MG63 (cell line): ENCODE measurements at places on chromosomes 4 and X. TPM values are rescaled to one million over a fixed set of nuclear protein-coding genes. Genes with fewer than 3 reads are reported as not detected.

DNA sequence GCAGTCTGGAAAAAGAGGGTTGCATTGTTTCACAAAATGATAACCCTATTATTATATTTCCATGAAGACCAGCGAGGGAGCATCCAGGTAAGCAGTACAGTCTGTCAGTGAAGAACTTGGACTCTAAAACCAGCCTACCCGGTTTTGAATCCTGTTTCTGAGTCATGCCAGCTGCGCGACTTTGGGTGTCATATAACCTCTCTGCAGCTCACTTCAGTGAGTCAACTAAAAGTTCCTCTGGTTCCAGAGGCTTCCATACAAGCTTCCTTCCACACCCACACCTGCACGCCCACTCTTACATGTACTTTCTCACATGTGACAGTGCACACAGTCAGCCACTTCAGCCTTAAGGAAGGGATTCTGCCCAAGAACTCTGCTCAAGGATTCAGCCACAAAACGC lies 49.8 kb upstream of the PRPS2 start:
- no peak for DNase-seq

DNA sequence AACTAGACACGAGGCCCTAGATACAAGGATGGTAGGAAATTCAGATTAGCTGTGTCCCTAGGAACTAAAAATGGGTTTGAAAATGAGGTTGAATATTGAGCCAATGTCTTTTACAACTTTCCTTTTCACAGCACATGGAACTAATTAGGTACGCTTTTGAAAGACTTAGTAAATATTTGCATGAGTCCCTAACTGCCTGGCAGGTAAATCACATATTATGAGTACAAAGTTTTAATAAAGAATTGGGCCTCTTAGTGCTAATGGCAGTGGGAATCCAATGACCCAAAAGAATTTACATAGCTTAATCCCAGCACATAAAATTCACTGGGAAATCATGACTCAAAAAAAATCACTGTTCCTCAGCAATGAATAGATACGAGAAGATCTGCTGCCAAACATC lies 16.8 kb downstream of the MUC7 start:
- DNase-seq = no peak

The IKBKG gene
- total RNA-seq = 18.5 and 31.4 TPM in 2 replicates

The HPGDS gene
- not detected in 2 replicates for total RNA-seq

The TLR1 gene
- total RNA-seq = 0.07 TPM in 1 of 2 replicates, not detected in the other

GRCh38 chr4:169604903-169605331 lies 7.5 kb downstream of the NEK1 start:
- no peak for DNase-seq

DNA sequence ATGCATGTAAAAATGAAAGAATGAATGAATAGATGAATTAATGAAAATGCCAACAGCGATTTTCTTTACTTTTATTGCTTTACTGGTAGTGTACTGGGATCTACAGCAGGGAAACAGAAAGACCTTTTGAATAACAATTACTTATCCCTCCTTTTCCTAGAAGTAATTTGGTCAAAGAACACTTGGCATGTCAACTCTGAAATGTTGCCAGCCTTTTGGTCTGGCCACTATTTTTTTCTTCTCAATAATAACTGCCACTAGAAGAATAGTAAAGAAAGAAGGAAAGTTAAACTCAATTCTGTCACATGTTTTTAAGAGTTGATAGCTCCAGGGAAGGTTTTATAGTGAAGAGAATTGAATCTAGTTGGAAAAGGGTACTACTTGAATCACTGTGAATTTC lies 52.9 kb downstream of the EPHA5 start:
- DNase-seq = no peak

DNA sequence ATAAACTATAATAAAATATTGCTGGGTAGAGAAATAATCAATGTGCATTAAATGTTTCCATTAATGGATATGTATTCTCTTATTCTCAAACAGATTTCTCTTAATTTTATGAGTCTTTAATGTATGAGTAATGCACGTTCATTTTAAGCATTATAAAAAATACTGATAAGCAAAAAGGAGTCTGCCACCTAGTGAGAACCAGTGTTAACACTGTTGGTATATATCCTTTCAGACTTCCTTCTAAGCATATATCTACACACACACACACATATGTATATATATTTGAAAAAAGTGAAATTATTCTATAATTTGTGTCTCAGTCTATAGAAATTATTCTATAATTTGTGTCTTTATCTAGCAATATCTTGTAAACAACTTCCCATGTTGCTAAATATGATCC lies 49.9 kb upstream of the MTMR1 start:
- DNase-seq = no peak

DNA sequence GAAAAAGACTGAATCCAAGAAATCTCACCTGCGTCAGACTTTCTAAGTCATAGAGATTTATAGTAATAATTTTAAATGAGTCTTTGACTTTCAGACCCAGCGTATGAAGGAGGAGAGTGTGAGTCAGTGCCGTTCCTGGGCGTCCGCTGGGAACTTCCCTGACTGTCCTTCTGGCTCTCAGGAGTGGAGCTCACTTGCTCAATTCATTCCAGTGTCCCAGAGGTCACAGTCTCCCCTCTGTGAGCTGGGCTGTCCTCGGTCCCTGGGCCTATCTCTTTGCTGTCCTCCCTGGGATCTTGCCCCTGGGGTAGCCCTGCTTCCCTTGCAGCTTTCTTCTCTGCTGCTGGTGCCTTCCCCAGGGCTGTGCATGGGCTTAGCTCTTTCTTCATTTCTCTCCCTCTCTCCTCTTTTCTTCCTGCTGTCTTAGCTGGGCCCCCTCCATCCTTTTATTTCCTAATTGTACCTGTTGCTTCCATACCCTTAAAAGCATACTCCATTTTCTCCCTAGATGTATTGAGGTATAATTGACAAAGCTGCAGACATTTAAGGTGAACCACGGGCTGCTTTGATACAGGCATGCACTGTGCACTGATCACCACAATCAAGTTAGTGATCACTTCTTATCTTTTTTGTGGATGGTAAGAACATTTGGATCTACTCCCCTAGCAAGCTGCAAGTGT lies 11.6 kb downstream of the SORBS2 start:
- no peak for DNase-seq

DNA sequence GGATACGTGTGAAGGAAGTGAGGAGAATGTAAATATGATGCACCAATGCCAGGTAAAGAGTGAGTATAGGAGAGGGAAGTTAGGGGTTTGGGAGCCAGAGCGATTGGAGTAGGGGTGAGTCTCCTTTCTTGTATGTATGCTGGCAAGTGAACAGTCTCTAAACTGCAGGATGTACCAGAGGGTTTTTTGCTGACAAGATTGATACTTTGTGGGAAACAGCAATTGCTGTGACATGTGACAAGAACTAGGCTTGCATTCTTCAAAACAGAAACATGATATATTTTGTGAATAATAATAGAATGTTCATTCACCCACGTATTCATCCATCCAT lies 706 bp downstream of the CHIC1 start:
- DNase-seq = no peak

- DNase-seq = no peak
Observed at GRCh38 chr4:35038079-35038805, 1206.1 kb downstream of the ARAP2 start.

DNA sequence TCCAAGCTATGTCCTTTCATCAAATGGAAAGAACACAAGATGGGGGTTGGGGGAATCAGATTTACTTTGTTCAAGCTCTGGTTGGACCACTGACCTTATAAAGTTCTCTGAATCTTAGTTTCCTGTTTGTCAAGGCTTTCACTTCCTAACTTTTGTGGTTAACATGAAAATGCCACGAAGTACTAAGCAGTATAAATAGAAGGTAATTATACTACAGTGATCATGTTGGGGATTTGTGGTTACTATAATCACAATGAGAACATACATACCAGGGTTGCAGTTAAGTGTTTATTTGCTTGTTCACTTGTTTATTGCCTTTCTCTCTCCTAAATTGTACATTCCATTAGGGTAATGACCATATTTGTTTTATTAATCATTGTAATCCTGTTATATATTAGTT lies 53.2 kb downstream of the SPRY1 start:
- DNase-seq = no peak

DNA sequence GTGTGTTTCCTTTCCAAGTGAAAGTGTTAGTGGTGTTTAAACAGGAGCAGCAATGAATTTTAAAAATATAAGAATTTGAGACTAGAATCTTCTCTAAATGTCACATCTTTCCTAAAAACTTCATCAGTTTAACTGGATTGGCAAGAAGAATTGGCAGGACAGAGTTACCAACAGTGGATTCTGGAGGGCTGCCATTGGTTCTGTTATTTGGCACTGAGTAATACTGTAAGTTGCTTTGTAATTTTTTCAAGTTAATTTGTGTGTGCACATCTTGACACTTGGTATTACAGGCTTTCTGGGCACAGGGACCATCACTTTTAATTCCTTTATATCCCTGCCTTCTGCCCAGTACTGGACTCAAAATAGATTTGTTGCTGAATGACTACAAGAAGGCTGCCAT lies 4.5 kb upstream of the GPRIN3 start:
- no peak for DNase-seq

- DNase-seq = no peak
Observed at GRCh38 chr4:174135936-174136406, 147.5 kb downstream of the FBXO8 start.

DNA sequence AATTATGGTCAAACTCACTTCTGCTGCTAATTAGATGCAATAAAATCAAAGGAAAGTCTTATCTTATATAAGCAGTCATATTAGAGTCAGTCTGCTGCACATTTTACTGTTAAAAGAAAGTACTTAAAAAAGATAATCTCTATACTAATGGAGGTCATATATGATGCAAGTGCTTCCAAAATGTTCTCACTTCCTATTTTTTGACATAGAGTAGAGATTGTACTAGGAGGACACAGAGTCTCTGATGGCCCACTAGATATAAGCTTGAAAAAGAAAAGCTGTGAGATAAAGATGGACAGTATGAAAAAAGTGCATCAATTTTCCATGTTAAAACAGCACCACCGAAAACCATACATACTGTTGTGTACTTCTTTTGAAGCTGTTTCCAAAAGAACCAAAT lies 196.9 kb downstream of the KLHL13 start:
- DNase-seq = no peak

GRCh38 chr4:3824521-3825270 lies 58.5 kb downstream of the ADRA2C start:
- DNase-seq = no peak

The PGRMC1 gene
- 120 and 147 TPM in 2 replicates for total RNA-seq

DNA sequence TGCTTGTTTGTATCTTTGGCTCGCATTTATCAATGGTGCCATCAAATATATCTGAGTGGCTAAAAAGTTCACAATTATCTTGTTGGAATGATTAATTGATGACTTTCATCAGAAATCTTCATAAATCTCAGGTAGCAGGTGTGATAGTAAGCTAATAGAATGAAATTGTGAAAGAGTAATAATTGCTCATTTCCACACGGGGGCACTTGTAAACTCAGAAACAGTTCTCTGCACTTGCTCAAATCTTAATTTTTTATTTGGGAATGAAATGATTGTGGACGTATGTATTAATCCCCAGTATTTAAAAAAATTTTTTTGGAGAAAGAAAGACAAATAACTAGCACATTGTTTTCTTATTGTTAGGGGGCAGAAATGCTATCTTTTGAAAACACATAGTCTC lies 132.8 kb downstream of the DTHD1 start:
- no peak for DNase-seq

The GLUD2 gene
- total RNA-seq = 1.5 and 3.0 TPM in 2 replicates

The POF1B gene
- total RNA-seq = not detected in 2 replicates

DNA sequence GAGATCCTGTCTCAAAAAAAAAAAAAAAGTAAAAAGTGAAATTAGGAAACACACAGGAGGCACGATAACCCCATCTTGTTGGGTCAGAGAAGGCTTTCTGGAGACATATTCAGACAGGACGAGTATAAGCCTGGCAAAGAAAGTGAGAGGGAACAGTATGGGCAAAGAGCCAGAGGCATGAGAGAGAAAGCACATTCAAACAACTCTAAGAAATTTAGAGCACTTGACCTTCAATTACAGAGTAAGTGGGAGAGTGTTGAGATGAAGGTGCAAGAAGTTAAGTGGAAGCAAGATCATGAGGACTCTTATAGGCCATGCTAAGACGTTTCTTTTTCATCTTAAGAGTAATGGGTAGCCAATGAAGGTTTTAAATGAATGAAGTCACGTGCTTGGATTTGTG lies 70.4 kb downstream of the ELOVL6 start:
- no peak for DNase-seq

DNA sequence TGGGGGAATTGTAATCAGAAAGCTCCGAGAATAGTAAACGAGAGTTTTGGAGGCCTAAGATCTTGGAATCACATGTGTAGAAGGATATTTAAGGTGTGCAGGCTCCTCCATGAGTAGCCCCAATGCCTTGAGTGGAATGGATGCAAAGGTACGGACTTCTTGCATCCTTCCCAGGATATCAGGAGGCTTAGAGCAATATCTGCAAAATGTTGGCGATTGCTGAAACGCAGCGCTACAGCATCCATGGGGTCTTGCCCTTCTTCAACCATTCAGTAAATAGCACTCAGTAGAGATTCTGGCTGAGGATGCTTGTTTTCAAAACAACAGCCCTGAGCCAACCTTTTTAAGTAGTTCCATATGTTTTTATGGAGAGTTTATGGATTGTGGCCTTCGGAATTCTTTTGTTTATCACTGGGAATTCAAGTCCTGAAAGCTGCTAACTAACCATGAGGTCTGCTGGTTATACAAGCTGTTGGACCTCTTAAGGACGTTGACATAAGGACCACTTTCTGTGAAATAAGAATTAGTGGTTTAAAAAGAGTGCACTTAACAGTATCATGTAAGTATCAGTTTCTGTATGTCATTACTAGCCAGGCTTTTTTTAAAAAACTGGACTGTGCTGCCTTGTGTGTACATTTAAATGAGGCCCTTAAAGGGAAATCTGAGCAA lies 228.8 kb upstream of the PGRMC2 start:
- no peak for DNase-seq

The RGN gene
- 0.30 TPM in 1 of 2 replicates, not detected in the other for total RNA-seq
